ENCODE measurements at places on chromosomes 2 and 18.

- no peak for DNase-seq
These were observed 104.9 kb downstream of the TGIF1 start for GRCh38 chr18:3554811-3555427.

DNA sequence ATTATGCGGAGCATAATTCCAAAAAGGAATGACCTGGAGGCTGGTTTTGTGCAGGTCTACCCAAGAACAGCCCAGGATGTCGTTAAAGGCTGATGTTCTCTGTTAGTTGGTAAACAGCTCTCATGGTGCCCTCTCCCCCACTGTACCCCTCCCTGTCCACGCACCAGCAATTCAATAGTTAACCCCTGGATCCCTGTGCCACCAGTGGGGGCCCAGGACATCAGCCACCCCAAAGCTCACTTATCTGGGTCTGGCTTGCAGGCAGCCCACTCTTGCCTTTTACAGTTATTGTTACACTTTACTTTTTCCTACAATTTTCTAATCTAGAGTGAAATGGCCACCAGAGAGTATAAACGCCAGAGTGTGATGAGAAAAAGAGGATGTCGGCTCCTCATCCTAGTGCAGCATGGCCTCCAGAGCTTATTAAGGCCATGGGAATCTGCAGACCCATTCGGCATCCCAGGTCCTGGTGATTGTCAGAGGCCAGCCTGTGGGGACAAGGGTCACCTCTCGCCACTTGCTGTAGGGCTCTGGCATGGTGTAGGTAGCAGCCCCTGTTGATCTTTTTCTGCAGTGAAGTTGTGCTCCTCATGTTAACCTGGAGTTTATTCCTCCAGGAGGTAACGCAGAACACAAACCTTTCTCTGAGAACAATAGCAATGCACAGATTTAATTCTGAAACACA lies 30.3 kb downstream of the TWIST2 start:
- no peak for DNase-seq

- no peak for DNase-seq
These were observed 95.3 kb downstream of the MREG start for GRCh38 chr2:215917953-215918620.

DNA sequence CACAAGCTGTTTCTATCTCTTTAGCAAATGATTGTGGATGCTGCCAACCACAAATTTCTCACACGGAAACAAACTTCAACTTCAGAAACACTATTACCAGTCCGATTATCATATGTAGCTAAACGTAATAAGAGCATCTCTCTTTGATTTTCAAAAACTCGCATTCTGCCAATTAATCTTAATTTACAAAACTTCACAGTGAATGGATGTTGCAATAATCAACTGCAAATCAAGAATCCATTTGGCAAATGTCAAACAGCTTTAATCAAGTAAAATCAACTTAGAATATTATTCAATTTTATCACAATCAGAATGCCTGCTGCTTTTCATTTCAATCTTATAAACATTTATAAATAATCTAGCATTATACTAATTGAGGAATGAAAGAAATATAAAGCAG lies 54.2 kb downstream of the DTNB start:
- DNase-seq, result no peak
